ENCODE measurements at places on chromosomes 12 and 14.

DNA sequence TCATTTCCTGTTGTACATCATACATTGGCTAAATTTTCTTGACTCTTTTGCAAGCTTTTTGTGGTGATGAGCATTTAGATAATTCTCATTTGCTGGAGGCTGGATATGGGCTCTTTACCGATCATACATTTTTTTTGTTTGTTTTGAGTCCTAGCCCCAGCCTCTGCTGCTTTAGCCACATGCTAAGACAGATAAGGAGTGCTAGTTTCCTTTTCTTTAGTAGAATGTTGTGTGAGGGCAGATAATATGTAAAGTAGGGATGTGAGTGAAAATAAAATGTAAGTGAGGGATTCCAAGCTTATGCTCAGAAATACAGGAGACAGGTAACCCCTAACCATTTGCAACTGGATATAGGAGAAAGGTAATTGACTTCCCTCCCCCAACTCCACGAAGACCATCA, 405.7 kb downstream of the TRHDE start:
- DNase-seq = no peak

DNA sequence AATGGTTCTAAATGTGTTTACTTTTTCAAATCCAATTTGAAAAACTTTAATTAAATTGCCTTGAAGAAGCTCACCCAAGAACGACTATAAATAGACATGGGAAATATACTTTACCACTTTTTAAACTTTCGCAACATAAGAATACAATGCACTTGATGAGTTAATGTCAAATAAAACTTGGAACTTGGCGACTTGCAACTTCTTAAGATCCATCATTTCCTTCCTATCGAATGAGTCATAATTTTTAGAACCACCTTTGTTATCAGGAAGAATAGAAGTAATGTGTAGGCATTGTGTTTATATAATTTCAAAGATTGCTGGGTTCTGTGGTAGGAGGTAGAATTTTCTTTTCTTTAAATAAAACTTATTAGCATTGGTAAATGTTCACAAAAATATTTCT, 1417.4 kb upstream of the FLRT2 start:
- DNase-seq = no peak

GRCh38 chr12:107344035-107344808, 250.9 kb upstream of the CRY1 start:
- no peak for DNase-seq

GRCh38 chr12:27604431-27604830, 80.4 kb downstream of the PPFIBP1 start:
- no peak for DNase-seq

DNA sequence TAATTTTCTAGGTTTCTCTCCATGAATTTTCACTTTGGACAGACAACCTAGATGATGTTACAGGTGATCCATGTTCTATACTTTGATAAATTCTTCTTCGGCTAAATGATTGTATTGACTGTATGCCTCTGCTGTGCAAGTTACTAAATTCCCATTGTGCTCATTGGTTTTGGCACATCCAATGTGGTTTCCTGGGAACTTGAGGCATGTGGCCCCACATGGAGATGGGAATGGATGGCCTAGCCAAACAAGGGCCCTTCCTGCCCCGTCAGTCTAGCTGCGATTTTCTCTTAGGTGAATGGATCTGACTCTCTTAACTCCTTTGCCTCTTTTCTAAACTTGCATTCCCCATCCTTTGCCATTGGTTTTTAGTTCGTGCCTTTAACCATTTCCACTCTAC, 186.2 kb downstream of the PELI2 start:
- DNase-seq = no peak

- no peak for DNase-seq
Observed at GRCh38 chr12:93855261-93855660, 178.1 kb downstream of the CRADD start.

DNA sequence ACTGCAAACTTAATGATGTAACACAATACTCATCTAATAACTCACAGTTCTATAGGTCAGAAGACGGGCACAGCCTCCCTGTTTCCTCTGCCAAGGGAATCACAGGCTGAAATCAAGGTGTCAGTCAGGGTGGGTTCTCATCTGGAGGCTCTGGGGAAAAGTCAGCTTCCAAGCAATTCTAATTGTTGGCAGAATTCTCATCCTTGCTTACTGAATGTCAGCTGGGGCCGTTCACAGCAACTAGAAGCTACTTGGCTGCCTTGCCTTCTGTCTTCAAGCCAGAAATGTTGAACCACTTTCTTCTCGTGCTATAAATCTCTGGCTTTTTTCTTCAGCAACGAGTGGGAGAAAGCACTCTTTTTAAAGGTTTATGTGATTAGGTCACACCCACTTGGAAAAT, 80.1 kb upstream of the PDZRN4 start:
- no peak for DNase-seq

DNA sequence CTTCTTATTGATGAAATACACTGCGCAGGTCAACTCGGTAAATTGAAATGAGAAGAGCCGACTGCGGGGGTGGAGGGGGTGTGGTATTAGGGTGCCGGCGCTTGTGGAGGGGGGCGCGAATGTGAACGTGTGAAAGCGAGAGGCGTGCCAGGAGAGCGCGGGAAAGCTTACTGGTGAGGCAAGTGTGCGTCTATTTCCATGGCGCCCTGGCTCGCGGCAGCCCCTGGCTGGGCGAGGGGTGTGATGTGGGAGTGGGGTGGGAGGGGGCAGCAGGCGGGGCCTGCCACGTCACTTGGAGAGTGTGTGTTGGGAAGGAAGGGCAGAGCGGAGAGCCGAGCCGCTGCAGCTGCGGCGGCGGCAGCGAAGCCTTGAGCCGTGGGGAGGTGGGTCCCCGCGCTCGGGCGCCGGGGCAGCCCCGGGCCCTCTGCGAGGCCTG, 88.8 kb downstream of the GALNT8 start:
- DNase-seq = no peak

DNA sequence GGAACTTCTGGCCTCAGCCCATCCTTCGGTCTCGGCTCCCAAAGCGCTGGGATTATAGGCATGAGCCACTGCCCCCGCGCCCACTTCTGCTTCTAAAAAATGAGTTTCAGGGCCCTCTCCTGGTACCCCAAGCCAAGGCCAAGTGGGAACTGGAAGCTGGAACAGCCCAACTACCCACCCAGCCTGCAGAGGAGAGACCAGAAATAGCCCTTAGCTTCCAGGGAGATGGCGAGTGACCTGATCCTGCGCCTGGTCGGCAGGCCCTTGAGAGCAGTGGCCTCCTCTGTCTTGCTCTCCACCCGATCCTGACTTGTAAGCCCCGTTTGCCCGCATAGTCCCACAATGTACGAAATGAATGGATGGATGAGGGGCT, 31.2 kb upstream of the PLEKHG6 start:
- DNase-seq = no peak

DNA sequence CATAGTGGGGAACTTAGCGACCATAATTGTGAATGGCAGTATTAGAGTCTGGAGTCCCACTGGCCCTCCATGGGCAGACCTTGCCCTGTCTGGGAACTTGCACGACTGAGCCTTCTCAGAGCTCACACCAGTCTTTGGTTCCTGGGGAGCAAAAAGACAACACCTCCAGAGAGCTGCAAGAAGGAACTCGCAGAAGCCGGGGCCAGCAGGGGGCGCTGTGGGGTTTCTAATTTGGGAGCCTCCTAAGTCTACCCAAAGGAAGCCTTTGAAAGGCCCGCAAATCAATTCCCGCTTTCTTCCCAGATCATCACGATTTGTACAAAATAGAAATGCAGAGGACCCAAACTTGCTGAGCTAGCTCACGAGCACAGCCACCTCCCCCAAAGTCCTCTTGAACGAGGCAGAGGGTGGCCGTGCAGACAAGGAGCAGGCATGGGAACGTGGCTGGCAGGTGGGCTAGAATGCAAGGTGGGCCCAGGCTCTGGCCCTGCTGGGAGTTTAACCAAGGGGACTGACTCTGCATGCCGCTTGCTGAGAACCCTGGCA, 46.3 kb upstream of the FBXO21 start:
- DNase-seq = peak; percentile 73

DNA sequence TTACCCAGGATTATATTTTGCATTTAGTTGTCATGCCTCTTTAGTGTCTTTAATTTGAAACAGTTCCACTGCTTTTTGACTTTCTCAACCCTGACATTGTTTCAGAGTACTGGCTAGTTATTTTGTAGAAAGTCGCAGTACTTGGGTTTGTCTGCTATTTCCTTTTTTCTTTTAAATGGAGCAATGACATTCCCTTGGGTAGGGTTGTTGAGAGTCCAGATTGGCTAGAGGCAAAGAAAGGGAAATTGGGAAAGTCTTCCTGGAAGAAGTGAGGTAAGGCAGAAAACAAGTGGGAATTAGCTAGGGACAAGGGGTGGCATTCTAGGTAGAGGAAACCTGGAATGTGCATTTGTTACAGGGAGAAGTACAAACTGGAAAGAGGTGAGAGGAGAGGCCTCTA, 245.9 kb downstream of the EMP1 start:
- DNase-seq = no peak

DNA sequence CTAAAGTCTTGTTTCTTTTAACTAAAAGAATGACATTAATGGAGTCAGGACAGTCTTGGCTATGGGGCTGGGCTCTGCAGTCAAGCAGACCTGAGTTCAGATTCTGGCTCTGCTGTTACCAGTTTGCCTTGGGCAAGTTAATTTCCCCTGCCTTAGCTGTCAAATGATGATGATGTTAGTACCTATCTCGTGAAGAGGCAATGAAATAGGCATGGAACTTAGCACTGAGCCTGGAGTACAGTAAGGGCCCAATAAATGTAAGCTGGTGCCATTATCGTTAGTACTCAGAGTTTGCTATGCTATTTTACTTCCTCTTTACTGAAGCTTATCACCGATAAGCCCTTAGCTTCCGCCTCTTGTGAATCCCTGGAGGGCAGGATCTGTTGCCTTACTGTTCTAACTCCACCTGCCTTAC, 8.5 kb downstream of the FBXW8 start:
- DNase-seq = no peak

- no peak for DNase-seq
Observed at GRCh38 chr12:52235001-52235764, 2.1 kb downstream of the KRT7 start.

DNA sequence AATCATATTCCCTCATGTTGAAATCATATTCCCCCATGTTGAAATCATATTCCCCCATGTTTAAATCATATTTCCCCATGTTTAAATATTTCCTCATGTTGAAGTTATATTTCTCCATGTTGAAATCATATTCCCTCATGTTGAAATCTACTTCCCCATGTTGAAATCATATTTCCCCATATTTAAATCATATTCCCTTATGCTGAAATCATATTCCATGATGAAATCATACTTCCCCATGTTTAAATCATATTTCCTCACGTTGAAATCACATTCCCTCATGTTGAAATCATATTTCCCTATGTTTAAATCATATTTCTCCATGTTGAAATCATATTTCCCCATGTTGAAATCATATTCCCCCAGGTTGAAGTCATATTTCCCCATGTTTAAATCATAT, 34.6 kb upstream of the ADGRD1 start:
- DNase-seq = no peak

GRCh38 chr12:75208856-75209811, 505 bp downstream of the KCNC2 start:
- no peak for DNase-seq

- DNase-seq = no peak
Observed at GRCh38 chr12:63958876-63959580, 114.5 kb downstream of the SRGAP1 start.

DNA sequence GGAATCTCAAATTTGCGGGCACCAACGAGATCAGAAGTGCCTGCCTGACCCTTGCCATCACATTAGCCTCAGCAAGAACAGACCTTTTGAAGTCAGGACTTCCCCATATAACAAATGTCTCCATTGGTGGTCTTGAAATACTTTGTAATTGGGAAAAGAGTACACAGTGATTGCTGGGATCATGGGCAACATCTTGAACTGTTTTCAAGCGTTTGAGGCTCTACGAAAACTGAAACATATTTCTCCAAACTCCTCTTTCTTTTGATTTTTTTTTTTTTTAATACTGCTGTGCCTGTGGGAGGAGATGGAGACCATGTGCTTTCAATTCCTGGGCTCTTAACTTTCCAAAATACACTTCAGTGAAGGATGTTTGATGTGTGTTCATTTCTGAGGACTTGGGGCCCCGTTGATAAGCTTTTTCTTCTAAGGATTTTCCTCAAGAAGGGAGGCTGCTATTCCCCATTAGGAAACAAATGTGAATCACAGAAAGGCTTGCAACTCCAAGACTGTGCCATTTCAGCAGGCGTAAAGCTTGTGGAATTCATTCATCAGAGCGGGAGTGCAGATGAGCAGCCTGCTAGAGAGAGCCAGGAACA, 94.5 kb downstream of the TMEM132C start:
- DNase-seq = no peak

- DNase-seq = no peak
Observed at GRCh38 chr12:76307083-76307482, 41.1 kb downstream of the BBS10 start.

DNA sequence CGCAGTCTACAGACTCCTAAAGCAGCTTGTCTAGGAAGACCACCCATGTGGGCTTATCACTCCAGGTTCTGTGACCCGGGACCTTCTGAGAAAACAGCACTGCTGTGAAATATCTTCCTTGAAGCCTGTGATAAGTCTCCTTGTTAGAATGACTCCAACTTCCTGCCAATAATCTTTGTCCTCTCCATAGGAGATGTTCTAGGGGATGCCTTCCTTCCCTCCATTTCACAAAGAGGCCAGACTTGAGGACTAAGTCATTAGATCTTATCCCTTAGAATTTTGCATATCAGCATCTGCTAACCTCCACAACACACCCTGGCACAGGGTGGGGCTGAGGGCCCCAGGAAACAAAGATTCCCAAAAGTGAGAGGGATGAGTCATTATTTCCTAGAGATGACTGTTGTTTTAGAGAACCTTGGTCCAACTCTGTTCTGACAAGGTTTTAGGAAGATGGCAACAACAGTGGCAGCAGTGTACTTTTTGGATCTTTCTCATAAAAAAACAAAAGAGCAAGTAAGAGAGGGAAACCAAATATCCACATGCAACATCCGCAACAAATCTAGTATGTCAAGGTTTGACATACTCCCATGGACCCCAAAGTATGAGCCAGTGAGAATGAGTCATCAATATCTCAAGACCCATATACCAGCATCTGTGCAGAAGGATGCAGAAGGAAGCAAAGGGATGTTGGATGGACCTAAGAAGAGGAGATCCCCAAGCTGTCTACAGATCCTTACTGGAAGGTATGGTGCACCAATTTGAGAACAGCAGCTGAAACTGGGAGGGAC, 6.0 kb downstream of the LTB4R start:
- DNase-seq = no peak

Data from activated CD8-positive, alpha-beta memory T cell treated with anti-CD3 and anti-CD28 coated beads, Interleukin-2, amount 50 U/mL, for 4 hours (primary cell).